ENCODE measurements at places on chromosomes 3 and 15.

- no peak for DNase-seq
These were observed 294.0 kb upstream of the SOX2 start for GRCh38 chr3:181417748-181418147.

- DNase-seq, result no peak
These were observed 4.8 kb downstream of the FBLN2 start for GRCh38 chr3:13553686-13554085.

GRCh38 chr15:99954361-99955180 lies 221.3 kb upstream of the LYSMD4 start:
- DNase-seq, result no peak

DNA sequence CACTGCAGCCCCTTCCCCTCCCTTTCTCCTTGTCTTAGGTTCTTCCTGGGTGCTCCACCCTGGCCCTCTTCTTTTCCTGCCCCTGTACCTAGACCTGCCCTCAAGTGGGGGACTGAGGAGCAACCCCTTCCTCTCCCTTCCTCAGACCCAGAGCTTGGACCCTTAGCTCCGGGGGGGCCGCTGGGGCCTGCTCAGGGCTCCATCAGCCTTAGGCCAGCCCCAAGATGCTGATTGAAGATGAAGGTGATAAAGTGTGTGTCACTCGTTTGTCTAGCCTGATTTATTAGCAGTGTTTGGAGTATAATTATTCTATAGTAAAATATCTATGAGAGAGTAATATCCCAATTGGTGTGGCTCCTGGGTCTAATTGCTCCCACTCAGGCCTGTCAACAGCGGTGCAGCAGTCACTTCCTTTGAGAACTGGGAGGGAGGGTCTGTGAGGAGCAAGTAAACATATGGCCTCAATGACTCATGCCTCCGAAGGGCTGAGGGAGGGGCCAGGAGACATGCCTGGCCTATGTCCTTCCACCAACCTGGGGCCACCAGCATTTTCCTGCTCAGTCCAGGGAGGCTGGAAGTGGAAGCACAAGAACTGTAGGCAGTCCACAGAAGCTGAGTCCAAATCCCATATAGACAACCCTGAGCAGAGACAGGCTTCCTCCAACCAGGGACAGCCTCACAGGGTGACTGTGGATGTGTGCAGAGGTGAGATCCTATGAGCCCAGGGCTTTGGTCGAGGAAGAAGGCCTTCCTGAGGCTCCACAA lies 123.2 kb downstream of the DNAJB8 start:
- no peak for DNase-seq

GRCh38 chr15:101148166-101148880 lies 103.5 kb downstream of the CHSY1 start:
- DNase-seq, result no peak

DNA sequence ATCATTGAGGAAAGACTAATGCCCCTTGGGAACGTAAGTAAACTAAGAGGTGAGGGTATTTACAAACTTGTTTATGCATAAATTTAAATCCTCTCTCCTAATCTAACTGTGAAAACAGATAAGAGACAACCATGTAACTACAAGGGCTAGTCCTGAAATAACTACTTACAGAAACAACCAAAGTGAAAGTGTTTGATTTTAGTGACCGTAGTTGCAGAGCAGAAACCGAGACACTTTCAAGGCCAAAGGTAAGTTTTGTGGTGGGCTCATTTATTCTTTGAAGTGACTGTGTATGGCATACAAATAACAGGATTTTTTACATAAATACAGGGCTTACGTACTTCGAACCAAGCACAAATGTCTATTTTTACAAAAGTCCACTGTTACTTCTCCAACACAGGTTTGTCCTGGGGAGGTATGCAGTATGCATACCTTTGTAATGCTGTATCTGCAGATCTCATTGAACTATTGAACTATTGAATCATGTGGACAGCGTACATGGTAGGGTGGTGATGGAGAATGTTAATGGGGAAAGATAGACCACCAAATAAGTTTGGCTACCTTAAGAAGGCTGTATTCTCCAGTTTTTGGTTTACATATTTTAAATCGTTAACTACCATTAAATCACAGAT lies 99.6 kb upstream of the RBMS3 start:
- no peak for DNase-seq

DNA sequence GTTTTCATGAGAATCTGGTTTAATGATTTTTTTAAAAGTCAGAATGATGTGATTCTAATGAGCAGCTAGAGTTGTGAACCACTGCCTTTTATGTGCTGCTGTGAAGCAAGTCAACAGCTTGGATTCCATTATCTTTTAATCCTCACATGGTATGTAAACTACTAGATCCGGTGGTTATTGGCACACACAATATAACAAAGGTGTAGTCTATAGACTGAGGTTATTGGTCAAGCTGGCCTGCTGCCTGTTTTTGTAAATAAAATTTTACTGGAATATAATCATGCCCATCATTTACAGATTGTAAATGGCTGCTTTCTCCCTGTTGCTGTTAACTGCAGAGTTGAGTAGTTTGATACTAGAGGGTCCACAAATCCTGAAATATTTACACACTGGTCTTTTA lies 103.1 kb downstream of the OTOL1 start:
- no peak for DNase-seq

DNA sequence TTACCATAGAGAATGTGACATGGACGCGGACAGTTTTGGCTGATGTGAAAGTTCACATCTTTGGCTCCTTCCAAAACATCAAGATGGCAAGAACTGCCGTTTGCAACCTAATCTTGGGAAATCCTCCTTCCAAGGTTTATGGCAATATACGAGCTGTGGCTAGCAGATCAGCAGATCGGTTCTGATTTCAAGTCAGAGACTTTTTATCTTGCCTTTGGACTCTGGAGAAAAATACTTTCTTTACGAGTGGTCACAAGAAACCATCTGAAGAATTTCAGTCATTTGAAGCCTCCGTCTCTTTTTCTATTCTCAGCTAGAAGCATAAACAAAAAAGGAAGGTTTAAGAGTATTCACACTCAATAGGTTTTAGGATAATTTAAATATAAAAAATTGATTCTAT lies 153.5 kb upstream of the MEIS2 start:
- no peak for DNase-seq

GRCh38 chr3:126956866-126957650 lies 25.9 kb upstream of the PLXNA1 start:
- DNase-seq, result no peak

DNA sequence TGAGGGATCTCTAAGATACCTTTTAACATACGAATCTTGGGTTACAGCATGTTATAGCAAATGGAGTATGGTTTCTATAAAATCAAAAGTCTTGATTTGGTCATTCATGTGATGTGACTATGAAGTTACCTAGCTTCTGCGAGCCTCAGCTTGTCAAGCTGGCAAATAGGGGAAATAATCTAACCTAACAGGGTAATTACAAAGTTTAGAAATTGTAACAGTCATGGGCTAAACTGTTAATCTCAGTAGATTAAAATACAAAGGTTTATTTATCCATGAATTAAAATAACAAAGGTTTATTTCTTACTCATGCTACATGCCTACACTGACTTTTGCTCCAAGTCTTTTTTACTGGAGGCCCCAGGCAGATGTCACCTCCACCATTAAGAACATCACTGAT lies 359.1 kb downstream of the CLSTN2 start:
- DNase-seq, result no peak

- peak; percentile 72 for DNase-seq
These were observed 137.5 kb downstream of the XXYLT1 start for GRCh38 chr3:195133462-195133861.

- no peak for DNase-seq
These were observed 74.2 kb downstream of the HMCES start for GRCh38 chr3:129352650-129353588.

- DNase-seq, result no peak
These were observed 154.9 kb downstream of the PEX5L start for GRCh38 chr3:179881791-179882190.

GRCh38 chr15:86353213-86353612 lies 273.5 kb downstream of the AGBL1 start:
- no peak for DNase-seq

DNA sequence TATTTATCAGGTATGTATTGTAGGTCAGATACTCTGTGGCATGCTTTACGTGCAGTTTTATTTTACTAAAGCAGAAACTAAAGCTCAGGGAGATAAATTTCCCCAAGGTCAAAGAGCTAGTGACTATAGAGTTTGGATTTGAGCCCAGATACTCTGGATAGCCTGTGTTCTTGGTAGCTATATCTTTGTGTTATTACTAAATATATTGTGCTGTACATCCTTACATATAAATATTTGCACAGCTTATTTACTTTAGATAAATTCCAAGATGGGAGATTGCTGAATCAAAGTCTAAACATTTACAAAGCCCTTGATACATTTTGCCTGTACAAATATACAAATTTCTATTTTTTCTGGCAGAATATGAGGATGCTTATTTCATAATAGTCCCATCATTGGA lies 660.9 kb upstream of the NAALADL2 start:
- DNase-seq, result no peak

- no peak for DNase-seq
These were observed 440 bp downstream of the DCBLD2 start for GRCh38 chr3:98901119-98901391.

GRCh38 chr3:189849262-189849661 lies 218.1 kb downstream of the TP63 start:
- no peak for DNase-seq

GRCh38 chr3:119695480-119695879 lies 7.3 kb upstream of the CFAP91 start:
- no peak for DNase-seq

GRCh38 chr3:53146319-53146891 lies 14.6 kb upstream of the PRKCD start:
- no peak for DNase-seq

GRCh38 chr3:31499281-31499680 lies 33.4 kb upstream of the STT3B start:
- DNase-seq, result no peak

GRCh38 chr3:10962481-10963036 lies 30.0 kb upstream of the SLC6A1 start:
- DNase-seq, result no peak

DNA sequence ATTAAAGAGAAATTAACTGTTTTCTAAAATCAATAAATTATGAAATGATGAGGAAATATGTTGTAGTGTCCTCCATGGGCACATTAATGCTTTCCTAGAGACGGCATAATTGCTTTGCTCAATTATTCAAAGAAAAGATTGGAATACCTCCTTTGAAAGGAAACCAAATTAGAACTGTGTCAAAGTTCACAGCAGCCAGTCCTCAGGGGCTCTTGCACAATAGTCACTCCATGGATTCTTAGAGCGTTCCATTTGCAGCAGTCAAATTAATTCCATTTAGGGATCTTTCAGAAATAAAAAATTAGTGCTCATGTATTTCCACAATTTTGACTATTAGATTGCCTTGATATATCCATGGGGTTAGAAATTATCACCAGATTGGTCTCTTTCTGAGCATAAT lies 841.6 kb upstream of the DPPA4 start:
- DNase-seq, result no peak

DNA sequence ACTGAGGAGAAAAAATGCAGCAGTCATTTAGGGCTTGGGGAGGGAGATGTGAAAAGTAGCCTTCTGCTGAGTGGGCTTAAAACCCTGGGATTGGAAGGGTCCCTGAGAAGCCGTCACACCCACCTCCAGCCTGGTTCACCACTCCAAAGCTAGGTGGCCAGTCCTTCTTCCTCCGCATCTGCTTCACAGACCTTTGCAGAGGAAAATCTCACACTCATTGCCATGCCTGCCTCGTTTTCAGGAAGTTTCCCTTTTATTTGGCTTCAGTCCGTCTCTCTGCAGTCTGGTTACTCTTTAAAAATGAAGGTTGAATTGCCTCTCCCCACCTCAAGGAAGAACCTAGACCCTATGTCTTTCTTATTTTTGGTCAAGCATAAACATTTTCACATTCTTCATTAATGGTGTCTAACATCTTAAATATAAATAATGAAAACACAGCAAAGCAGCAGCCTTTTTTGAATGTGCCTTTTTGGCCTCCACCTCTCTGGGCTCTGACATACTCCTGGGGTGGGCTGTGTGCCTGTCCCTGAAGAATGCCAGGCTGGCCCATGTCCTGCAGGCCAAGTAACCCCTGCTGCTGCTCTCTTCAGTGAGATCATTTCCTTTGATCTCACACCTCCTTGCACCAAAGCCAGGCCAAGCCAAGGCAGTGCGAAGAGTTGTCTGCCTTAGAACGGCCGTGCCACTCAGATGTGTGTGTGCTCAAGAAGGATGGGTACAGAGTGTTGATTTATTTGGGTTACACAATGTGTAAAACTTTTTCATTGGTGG lies 11.0 kb downstream of the MRAS start:
- no peak for DNase-seq

DNA sequence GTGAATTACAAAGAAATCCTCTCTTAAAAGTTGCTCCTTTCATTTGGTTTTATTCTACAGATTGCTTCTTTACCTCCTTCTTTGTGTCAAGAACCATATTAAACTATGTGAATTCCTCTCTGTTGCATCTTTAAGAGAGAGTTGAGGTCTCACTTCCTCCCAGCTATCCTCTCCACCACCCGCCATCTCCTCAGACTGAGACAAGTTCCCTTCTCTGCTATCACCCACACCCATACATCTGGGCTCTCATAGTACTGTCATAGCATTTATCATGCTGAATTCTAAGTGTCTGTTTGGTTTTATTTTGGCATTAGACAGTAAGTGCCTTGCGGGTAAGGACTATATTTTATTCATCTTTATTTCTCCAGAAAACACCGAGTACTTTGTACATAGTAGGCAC lies 54.2 kb downstream of the B3GALNT1 start:
- no peak for DNase-seq

DNA sequence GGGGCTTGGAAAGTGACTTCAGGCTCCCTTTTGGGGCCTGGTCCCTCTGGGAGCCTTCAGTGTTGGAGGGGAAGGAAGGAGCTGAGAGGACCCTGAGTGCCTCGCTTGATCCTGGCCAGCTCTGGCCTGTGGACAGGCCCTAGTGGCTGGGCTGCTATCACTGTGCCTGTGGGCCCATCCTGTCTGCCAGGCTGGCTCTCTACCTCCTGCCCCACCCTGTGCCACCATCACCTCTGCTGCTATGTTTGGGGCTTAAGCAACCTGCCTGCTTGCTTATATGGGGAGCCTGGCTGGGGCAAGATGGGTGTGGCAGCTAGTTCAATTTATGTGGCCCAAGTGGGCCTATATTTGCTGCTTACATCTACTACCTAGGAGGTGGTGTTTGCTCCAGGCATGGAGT lies 7.1 kb downstream of the TEX264 start:
- DNase-seq, result no peak

GRCh38 chr3:168094877-168095610 lies 680 bp downstream of the GOLIM4 start:
- DNase-seq, result peak; percentile 4

- DNase-seq, result no peak
These were observed 462.2 kb upstream of the RARB start for GRCh38 chr3:24965706-24966385.

DNA sequence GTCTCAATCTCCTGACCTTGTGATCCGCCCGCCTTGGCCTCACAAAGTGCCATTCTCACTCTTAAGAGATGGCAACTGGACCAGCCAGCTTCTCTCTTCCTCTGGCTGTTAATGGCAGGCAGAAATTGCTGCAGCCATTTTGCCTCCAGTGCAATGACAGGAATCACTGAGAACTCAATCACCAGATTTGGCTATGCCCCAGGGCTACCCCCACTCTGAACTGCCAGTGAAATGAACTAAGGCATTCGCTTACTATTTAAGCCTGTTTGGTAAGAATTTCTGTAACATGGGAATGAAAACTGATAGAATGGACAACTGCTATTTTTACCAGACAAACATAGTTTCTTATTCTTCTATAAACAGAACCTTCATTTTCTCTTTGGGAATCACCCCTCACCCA lies 24.5 kb downstream of the FOXP1 start:
- no peak for DNase-seq

- no peak for DNase-seq
These were observed 56.8 kb downstream of the PXYLP1 start for GRCh38 chr3:141288336-141288990.
